ENCODE measurements at places on chromosomes 11 and 22.

DNA sequence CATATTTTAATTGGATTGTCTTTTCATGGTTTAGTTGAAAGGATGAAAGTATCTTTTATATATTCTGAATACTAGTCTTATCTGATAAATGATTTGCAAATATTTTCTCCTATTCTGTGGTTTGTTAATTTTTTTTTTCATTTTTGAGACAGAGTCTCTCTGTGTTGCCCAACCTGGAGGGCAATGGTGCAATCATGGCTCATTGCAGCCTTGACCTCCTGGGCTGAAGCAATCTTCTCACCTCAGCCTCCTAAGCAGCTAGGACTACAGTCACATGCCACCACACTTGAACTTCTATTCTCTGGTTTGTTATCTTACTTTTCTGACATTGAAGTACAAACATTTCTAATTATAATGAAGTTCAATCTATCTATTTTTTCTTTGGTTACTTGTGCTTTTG is 30.0 kb upstream of the FAR1 start:
- DNase-seq = no peak

DNA sequence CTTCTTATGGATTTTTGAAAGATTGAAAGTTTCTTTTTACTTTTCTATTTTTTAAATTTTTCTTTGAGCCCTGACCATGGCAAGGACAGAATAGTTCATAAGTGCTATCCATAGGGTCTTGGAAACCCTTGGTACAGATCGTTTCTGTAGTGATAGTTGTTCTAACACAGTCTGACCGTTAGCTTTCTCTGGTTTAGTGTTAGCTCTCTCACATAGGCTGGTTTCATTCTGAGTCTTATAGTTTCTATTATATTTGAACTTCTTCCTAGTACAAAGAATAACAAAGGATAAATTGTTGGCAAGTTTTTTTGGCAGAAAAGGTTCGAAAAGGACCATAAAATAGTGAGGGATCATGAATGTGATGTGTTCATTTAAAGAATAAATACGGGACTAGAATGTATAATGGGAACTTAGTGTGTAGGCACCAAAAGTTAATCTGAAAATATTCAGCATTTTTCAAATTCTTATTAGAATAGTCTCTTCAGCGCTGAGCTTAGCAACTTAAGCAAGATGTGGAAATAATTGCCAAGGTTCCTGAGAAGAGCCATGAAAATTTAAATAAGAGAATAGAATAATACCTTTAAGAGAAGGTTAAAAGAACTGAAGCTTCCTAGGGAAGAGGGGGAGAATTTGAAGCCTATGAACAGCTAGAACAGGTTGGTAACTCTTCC is 24.1 kb downstream of the FDX1 start:
- DNase-seq = no peak

- DNase-seq = peak; percentile 40
These were observed 862 bp downstream of the GGA1 start for GRCh38 chr22:37609240-37610152.

GRCh38 chr11:554428-555226 is 5.9 kb downstream of the LMNTD2 start:
- no peak for DNase-seq

DNA sequence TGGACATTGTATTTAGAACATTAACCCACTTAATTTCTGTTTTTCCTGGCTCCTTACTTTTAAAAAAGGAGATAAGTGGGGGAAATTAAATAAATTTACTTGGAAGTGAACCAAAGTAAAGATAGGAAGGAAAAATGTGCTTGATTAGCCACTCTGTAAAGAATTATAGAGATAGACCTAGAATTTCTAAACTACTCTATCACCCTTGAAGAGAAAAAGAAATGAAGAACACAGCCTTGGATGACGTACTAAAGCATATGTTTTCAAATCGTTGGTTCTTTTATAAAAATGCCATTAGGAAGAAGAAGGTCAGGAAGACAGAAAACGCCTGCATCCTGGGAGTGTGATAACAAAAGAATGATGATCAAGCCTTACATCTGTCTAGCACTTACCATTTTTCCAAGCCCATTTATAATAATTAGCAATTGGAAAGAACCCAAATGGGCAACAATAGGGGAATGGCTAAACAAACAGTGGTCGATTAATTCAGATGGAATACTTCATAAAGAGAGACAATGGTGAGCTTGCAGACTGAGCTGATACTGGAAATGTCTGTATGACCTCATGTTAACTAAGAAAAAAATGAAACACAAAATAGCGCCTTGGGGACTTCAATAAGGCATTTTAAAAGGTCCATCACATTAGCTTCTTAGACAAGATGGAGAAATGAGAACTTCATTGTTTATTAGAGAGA is 81.0 kb upstream of the LRRC55 start:
- DNase-seq = no peak

DNA sequence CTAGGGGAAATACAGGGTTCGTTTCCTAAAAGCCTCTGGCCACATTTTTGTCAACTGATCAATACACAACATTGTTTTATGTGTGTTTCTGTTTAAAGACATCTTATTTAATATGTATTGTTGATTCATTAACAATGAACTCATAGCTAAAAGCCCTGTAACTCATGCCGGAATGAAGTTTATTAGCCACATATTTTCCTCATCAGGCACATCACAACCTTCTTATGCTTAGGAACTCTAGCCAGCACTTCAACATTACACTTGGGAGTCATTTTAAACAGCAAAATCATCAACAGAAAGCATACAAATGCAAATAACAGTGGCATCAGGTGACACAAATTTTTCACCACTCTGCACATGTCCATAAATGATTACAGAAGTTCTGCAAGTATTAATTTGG is 15.1 kb upstream of the BLID start:
- DNase-seq = no peak

- no peak for DNase-seq
These were observed 298.8 kb downstream of the TBC1D22A start for GRCh38 chr22:47061226-47061625.

DNA sequence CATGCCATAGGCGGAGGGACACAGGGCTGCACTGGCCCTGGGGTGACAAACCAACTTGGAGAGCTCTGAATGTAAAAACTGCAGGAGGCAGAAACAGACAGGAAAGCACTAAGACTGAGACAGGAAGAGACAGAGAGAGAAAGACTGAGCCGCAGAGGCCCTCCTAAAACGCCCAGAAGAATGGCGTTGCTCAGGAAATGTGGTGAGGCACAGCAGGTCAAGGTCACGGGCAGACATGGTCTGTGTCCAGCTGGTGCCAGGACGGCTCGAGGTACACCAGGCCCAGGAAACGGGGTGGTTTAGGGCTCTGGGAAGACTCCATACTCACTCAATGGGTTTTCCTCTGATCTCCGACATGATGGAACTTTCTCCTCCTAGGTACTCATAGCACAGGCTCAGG is 29.1 kb downstream of the MAFF start:
- DNase-seq = no peak

DNA sequence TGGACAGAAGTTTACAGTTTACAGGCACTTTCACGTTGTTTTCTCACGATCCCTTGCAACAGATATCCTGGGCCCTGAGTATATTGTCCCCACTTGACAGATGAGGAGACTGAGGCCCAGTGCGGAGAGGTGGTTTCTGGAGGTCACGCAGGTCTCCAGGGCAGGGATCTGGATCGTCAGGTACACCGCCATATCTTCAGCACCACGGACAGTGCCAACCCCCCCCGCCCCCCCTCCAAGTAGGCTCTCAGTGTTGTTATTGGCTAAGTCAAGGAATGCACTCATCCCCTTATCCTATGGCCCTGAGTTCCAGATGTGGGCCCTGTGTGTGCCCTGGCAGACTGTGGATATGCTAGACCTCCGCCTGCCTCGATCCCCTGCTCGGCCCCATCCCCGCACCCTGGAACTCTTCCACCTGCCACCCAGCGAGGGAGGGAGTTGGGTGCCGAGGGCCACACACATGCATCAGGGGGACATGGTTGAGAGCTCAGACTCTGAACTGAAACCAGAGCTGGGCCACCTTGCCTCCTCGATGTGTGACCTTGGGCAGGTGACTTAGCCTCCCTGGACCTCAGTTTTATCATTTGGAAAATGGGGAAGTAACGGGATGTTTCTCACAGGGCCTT is 37.5 kb downstream of the MPPED1 start:
- DNase-seq = no peak

GRCh38 chr22:50701428-50702154 is 29.0 kb downstream of the SHANK3 start:
- no peak for DNase-seq

- no peak for DNase-seq
These were observed 911 bp downstream of the PANX2 start for GRCh38 chr22:50171319-50171964.

DNA sequence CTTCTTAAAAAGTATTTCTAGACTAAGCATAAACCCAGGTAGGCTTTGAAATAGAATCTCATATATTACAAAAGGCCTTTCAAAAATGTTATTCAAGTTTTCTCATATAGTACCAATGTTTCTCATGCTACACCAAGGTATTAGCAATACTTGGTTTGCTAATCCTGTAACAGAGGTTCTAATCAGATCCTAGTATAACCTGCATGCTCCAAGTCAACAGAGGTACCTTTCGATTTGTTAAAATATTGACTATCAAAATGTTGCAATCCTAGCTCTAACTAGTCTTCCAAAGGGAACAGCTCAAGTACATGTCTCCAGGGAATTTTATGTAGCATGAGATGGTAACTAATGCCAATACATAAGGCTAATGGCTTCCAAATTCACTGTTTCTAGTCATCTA is 98.1 kb upstream of the APOA1 start:
- DNase-seq = no peak

GRCh38 chr22:29780748-29781676 is 13.8 kb downstream of the UQCR10 start:
- no peak for DNase-seq

- no peak for DNase-seq
These were observed 2.1 kb upstream of the SMIM38 start for GRCh38 chr11:69153661-69154060.

DNA sequence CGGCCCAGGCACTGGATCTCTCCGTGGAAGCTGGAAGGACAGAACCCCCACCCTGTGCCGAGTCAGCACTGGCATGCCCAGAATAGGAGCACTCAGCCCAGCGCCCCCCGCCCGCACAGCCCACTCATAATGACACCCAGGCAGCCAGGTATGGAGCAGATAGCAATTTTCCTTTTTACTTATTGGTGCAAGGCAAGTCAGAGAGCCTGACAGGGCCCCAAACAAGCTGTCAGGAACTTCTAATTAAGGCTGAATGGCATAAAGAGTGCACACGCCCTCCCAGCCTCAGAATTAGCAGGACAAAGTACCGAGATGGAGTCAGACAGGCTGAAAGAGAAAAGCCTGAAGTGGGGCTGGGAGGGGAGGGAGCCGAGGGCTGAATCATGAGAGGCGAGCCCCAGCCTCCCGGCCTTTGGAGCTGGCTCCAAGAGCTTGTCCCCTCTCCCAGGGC is 76.9 kb downstream of the DSCAML1 start:
- no peak for DNase-seq

- no peak for DNase-seq
These were observed 48.0 kb downstream of the TSPAN18 start for GRCh38 chr11:44774731-44775130.

- no peak for DNase-seq
These were observed 1186.2 kb downstream of the LRRC4C start for GRCh38 chr11:40273192-40273732.

- DNase-seq = no peak
These were observed 2.7 kb downstream of the TENM4 start for GRCh38 chr11:79437981-79438630.

GRCh38 chr11:70502677-70503467 is 104.5 kb downstream of the CTTN start:
- DNase-seq = no peak

GRCh38 chr11:20310137-20310536 is 53.4 kb upstream of the HTATIP2 start:
- peak; percentile 96 for DNase-seq

DNA sequence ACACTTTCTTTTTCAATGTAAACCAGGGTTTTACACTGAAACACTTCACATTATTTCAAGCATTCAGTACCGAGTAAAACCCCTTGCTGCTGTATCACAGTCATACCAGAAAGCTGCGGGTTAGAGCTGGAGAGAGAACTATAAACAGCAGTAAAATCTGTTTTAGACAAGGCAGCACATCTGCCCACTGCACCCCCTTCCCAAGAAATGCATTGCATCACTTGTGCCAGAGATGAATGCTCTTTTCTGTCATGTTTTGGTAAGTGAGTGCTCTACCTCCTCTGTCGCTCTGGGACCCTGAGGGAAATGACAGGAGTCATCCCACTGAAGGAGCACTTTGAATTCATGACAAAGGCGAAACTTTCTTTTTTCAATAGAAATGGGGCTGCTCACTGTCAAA is 107.2 kb downstream of the MAML2 start:
- DNase-seq = no peak

- peak; percentile 45 for DNase-seq
These were observed 668 bp downstream of the MADD start for GRCh38 chr11:47270331-47271271.

GRCh38 chr11:17457396-17458173 is 19.1 kb downstream of the ABCC8 start:
- no peak for DNase-seq

- DNase-seq = no peak
These were observed 330.7 kb downstream of the TTC28 start for GRCh38 chr22:28348613-28349609.

DNA sequence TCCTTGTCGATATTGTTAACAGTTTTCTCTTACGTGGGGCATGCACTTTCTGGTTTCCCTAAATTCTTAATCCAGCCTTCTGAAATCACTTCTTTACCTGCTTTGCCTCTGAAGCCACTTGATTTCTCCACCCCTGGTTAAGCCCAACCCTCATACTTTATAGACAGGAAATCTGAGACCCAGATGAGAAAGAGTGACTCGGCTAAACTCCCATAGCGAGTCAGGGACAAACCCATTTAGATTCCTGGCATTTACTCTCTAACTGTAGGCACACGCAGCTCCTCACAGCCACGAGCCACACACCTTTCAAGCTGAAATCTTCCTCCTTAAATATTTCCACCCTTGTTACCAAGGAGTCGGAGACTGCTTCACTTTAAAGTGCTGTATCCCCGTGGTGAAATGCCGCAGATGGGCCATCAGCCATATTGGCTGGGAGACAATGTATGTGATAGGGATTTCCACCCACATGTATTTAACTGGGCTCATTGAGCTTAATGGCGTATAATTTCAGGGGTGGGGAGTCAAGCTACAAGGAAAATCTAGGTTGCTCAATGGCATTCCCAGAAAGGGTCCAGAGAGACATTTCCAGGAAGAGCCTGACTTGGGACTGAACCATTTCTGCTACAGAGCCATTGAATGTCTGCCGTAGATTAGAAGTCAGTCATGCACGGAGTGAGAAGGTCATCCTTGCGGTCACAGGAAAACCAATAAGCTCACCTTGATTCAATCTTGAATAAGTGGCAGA is 49.9 kb upstream of the GRK3 start:
- DNase-seq = no peak
